NB4 (cell line): ENCODE measurements at places on chromosomes 7 and 10.

DNA sequence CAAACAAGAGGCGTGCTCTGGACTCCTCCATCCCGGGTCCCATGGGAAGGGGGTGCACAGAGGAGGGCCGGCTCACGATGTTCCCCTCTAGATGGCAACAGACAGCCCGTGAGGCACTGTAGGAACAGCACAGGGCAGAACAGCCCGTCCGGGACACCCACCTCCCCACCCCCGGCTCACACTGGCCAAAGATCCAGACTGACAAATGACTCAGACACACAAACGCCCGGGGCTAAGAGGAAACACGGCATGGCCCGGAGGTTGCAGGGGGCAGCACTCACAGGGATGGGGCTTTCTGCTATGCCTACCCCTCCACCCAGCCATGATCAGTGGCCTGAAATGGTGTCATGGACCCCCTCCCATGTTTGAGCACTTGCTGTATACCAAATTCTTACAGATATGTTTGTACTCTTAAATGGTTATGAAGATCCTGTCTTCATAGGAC is 4.9 kb upstream of the ELN start:
- DNase-seq, result peak; percentile 70

DNA sequence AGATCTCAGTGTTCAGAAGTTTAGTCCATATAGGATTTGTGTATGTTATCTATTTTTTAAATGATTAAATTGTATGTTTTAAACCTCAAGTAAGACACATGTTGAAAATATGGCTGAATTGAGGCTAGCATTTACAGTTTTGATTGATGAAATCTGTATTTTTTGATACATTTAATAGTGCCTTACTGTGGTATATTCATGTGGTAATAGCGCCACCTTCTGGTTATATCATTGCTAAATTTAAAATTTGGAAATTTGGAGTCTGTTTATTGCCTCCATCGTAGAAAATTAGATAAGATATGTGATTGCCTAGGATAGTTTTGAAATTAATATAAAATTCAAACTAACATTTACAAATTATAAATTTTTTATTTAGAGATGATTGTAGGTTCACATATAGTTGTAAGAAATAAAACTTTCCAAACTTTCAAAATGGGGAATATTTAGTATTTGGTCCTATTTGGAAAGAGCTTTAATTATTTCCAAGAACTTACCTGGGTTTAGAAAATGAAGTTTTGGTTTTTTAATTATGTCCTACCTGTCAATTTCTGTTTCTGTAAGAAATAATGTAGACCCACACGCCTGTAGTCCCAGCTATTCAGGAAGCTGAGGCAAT is 19.1 kb upstream of the ARMS2 start:
- peak; percentile 57 for DNase-seq

- DNase-seq, result no peak
These were observed 868.4 kb downstream of the KCNMA1 start for GRCh38 chr10:76769161-76769560.

GRCh38 chr7:50798126-50798525 is 15.4 kb upstream of the GRB10 start:
- DNase-seq, result no peak

- no peak for DNase-seq
These were observed 2.2 kb upstream of the MYL10 start for GRCh38 chr7:101631224-101631714.

DNA sequence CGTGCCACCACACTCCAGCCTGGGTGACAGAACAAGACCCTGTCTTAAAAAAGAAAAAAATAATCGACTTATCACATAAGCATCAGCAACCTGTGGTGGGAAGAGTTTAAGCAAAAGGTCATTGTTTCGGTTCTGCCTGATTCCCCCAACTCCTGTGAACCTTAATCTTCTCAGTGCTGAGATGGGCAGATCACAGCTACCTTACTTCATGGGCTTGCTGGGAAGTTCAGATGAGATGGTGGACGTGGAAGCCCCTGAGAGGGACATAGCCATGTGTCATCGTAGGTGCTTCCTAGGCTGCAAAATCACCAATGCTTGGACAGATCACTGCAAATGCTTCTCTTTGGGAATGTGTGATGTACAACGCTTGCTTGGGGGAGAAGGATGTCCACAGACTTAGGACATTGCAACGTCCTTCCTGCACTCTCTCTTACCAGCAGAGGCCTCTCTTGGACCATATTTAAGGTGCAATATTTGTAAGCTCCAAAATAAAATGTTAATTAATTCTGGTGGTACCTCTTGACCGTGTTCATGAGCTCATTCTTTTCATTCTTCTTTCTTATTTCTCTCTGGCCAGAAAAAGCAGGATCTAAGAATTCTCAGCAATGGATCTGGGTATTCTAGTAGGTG is 8.6 kb downstream of the GJD4 start:
- peak; percentile 3 for DNase-seq
